ENCODE measurements at places on chromosomes 5 and 9.

DNA sequence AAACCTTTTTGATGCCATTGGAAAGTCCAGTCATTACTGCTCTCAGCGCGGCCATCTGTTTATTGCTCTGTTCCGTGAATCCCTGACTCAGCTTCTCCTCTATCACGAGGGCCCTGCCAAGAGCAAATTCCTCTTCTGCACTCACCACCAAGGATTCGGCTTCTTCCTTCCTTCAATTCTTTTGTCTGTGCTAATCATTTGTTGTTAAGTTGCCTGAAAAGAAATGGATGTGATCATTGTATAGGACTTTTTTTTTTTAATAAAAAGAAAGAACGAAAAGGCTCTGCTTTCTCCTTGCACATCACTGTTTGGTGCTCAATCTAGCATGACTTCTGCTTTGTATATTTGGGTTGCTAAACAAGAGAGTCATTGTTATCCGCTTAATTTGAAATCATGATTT lies 128.7 kb upstream of the PIK3R1 start:
- no peak for DNase-seq

GRCh38 chr9:32647671-32648070 lies 12.2 kb upstream of the TAF1L start:
- DNase-seq: no peak

DNA sequence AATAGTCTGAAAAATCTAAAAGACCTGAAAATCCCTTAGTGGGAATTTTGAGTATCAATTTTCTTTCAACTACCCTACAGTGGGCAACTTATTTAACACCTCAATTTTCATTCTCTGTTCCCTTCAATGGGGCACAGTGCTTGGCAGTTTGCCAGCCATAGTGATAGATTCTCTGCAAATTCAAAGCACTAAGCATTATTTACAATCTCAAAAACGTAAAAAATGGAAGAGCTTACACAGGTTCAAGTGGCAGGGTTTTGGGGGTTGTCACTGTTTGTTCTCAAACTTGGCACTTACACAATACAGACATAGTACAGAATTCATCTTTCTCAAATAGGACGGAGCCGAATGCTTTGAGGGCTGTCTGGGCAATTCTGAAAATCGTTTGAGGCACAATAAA lies 515.0 kb downstream of the EFNA5 start:
- DNase-seq: no peak

DNA sequence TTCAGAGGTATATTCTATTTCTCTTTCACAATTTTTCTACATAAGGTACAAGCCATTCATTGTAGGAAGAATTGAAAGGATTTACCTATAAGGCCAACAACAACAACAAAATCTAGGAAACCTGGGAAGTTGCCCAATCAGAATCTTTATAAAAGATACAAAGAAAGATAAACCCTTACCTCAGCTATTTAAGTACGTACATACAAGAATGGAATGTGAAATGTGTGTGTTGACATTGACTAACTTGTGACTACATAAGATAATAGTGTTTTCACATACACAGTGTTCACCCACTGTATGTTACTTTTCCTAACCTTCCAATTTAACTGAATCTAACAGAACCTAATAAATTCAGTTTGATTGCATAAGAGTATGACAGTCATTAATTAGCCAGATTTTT lies 154.1 kb downstream of the ADAMTS6 start:
- no peak for DNase-seq

- DNase-seq: no peak
Observed at GRCh38 chr5:7539571-7539970, 143.6 kb downstream of the ADCY2 start.

- no peak for DNase-seq
Observed at GRCh38 chr5:139474890-139475791, 4.3 kb downstream of the SMIM33 start.

- DNase-seq: no peak
Observed at GRCh38 chr5:56640763-56641406, 174.5 kb upstream of the MAP3K1 start.

DNA sequence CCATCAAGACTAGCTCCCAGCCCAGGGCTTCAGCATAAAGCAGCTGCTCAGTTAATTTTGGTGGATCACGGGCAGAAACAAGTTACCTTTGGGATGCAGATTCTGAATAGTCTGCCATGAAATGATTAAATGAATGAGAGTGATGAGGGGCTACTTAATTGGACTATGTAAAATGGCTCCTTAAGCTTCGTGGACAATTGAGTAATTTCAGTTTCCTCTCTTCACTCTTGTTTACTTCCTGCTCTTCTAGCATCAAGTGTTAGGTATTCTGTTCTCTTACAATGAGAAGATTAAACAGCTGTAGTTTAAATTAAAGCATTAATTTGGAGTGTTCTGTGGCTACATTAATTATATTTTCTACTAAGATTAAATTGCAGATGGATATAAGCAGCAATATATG lies 28.1 kb downstream of the PIK3R1 start:
- DNase-seq: no peak

- DNase-seq: no peak
Observed at GRCh38 chr9:4760122-4760521, 19.1 kb upstream of the AK3 start.

GRCh38 chr5:172143875-172144274 lies 44.1 kb downstream of the STK10 start:
- no peak for DNase-seq

GRCh38 chr9:136021171-136021871 lies 60.1 kb upstream of the UBAC1 start:
- DNase-seq: no peak

GRCh38 chr5:160802592-160802991 lies 49.4 kb downstream of the ATP10B start:
- no peak for DNase-seq

GRCh38 chr5:158055111-158055501 lies 196.2 kb upstream of the CLINT1 start:
- DNase-seq: no peak

DNA sequence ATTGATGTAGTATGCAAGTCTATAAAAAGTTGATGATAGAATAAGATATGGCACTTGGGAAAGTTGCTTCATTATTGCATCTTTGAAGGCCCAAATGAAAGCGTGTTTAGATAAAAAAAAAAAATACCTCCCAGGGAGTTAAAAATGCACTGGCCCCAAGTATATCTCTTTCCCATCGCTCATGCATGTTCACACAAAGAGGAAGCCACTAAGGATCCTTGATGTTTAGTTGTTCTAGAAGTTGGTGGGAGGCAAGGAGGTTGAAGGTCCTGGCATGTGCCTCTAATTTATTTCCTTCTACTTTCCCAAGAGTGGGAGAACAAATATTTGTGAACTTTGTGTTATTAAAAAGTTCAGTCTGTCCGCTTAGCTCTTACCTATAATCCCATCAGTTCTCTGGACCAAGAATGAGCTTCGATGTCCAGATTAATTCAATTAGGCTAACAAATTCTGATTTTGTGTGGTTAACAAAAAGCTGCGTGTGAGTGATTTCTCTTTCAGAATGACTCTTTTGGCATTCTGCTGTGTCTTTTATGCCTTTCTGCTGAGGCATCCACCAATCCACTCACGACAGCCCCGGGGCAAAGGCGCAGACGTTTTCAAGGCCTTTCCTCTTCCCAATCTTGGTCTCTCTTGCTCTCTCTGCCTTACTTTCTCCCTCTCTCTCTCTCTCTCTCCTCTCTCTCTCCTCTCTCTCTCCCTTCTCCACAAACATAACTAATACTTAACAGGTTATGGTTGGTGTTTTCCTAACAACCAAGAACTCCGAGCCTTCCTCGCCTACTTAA lies 135.1 kb upstream of the ERCC6L2 start:
- DNase-seq: no peak

DNA sequence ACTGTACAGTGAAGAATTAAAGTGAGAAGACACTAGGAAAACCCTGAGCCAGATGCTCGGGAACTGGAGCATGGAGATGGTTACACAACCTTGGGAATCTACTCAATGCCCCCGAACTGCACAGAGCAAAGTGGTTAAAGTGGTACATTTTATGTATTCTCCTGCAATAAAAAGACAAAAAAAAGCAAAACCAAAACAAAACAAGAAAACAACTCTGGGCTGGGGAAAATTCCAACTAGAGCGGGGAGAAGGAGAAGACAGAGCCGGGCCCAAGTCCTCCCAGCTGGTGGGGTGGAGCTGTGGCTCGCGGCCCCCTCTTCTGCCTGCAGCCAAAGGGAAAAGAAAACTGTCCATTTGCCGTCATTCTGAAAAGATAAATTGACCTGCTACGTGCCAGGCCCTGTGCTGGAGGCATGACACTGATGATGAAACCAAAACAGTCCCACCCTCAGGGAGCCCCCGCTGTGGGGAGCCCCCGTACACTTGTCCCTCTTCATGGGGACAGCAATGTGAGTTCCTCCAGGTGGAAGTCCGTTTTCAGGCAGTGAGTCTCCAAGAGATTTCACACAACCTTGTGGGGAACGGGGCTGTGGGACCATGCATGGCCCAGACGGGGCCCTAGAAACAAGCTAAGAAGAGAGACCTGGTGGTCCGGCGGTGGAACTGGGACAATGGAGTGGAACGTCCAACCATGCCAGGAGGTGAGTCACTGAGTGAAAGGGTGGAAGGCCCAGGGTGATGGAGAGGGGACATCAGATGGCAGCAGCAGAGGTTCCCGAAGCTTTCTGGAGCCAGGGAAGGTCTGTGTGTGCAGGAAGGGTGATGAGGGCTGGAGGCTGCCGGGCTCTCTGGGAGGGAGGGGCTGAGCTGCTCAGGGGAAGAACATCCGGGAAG lies 114.8 kb upstream of the COL5A1 start:
- no peak for DNase-seq

DNA sequence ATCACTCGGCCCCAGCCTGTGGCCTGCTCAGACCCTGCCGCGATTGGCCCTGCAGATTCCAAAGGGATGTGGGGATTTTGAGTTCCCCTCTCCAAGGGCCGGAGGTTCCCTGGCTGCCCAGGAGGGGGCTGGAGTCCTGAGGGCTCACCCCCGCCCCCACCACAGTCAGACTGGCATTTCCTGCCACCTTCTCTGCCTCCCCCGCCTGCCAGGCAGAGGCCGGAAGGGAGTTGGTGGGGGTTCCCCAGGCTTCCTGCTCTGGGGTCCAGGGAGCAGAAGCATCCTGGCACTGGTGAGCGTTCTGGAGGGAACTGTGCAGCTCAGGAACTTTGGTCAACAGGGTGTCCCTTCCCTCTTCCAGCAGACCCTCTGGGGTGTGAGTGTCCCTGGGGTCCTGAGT lies 70.6 kb downstream of the RXRA start:
- DNase-seq: no peak

- DNase-seq: peak; percentile 55
Observed at GRCh38 chr5:170100066-170100943, 5.4 kb upstream of the FOXI1 start.
